Fibroblast of the aortic adventitia (primary cell): ENCODE measurements at places on chromosomes 3 and 15.

DNA sequence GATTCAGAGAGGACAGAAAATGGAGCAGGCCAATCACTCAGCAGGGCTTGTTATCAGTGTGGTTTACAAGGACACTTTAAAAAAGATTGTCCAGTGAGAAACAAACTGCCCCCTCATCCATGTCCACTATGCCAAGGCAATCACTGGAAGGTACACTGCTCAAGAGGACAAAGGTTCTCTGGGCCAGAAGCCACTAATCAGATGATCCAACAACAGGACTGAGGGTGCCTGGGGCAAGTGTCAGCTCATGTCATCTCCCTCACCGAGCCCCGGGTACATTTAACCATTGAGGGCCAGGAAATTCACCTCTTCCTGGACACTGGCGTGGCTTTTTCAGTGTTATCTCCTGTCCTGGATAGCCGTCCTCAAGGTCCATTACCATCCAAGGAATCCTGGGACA lies 513.7 kb upstream of the EPHA6 start:
- no peak for DNase-seq

DNA sequence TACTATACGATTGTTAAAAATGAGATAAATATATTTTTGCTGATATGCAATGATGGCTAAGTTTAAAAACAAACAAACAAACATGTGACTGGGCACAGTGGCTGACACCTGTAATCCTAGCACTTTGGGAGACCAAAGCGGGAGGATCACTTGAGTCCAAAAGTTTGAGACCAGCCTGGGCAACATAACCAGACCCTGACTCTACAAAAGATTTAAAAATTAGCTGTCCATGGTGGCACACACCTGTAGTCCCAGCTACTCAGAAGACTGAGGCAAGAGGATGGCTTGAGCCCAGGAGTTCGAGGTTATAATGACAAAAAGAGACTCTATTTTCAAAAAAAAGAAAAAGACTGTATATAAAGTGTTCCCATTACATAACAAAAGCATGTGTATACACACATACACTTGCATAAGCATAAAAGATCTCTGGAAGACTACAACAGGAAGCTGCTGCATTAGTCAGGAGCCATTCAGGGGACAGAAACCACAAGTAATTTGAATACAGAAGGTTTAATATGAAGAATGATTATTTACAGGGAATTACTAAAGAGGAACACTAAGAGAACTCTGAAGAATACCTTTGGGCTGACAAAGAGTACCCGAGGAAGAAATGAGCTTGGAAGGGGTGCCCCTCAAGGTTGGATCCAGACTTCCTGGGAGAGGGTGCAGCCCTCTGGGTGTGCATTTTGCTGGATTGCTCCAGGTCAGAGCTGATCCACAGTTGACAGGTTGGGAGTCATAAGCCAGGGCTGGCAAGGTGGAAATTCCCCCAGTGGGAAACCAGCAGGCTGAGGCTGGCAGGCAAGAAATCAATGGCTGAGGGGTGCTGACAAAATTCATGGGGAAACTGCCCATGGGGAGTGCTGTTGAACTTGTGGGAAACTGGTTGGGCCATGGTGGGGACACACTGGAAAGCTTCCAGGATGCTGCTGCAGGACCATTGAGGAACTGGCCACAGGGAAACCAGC lies 9.3 kb upstream of the TM4SF18 start:
- DNase-seq, result peak; percentile 67

DNA sequence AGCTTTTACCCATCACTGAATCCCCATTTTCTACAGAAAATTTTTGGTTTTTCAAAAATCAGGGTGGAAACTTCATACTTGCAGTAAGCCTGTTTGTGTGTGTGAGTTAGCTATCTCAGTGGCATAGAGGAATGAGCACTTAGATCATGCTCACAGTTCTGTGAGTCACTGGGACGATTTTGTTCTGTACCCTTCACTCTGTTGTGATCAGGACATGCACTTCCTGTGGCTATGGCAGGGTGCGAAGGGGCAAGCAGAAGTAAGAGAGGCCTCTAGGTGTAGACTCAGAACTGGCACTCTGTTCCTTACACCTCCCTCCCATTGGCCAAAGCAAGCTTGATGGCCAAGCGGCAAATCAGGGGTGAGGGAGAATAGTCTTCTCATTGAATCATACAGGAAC lies 11.6 kb downstream of the NIPA2 start:
- DNase-seq, result no peak

- no peak for DNase-seq
Measured at GRCh38 chr3:188722963-188723362, 448.8 kb upstream of the TPRG1 start.

- DNase-seq, result no peak
Measured at GRCh38 chr3:142287866-142288638, 62.7 kb upstream of the GK5 start.

- DNase-seq, result no peak
Measured at GRCh38 chr3:13849018-13849417, 30.9 kb downstream of the WNT7A start.

DNA sequence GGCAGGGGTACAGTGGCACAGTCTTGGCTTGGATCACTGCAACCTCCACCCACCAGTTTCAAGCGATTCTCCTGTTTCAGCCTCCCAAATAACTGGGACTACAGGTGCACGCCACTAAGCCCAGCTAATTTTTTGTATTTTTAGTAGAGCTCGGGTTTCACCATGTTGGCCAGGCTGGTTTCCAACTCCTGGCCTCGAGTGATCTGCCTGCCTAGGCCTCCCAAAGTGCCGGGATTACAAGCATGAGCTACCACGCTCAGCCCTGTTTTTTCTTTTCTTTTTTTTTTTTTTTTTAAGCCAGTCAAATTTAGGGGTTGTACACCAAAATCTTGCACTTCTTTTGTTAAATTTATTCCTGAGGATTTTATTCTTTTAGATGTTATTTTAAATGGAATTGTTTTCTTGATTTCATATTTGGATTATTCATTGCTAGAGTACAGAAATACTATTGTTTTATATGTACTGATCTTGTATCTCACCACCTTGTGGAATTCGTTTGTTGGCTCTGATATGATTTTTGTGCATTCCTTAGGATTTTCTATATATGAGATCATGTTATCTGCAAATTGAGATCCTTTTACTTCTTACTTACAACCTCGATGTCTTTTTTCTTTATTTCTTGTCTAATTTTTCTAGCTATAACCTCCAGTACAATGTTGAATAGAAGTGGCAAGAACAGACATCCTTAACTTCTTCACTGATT lies 65.6 kb downstream of the ZNF609 start:
- DNase-seq, result peak; percentile 62

DNA sequence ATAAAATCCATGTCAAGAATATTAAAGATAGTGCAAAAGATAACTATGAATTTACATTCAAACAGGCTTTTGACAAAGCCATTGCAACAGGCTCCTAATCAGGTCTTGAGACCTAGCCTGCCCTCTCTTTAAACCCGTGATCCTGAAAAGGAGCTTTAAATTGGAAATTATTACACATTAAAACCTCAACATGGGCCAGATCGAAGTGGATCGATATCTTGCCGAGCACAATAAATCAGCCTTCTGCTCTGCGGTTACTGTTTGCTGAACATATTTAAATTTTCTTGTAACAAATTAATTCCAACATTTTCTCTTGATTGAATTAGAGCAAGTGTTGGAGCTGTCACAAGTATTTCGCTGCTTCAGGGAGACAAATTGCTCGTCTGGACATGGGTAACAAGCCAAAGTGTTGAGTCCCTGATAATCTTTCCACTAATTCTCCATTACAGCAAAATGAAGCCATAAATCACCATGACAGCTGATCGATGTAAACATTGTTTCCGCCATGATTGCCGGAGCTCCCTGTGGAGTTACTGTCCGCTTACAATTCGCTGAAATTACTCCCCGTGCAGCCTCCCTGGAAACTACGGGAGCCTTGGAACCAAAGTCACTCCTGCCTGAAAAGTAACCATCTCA lies 47.6 kb downstream of the SHOX2 start:
- DNase-seq, result no peak

GRCh38 chr15:99703603-99704443 lies 29.4 kb downstream of the LYSMD4 start:
- DNase-seq, result peak; percentile 95
